NCI-H187 (cell line): ENCODE measurements at places on chromosomes 1 and 21.

GRCh38 chr1:208078752-208079151, 165.4 kb downstream of the PLXNA2 start:
- no peak for DNase-seq

GRCh38 chr21:41321908-41322495, 5.4 kb downstream of the FAM3B start:
- no peak for DNase-seq

- no peak for DNase-seq
Measured at GRCh38 chr1:246035060-246035541, 472.0 kb downstream of the SMYD3 start.

DNA sequence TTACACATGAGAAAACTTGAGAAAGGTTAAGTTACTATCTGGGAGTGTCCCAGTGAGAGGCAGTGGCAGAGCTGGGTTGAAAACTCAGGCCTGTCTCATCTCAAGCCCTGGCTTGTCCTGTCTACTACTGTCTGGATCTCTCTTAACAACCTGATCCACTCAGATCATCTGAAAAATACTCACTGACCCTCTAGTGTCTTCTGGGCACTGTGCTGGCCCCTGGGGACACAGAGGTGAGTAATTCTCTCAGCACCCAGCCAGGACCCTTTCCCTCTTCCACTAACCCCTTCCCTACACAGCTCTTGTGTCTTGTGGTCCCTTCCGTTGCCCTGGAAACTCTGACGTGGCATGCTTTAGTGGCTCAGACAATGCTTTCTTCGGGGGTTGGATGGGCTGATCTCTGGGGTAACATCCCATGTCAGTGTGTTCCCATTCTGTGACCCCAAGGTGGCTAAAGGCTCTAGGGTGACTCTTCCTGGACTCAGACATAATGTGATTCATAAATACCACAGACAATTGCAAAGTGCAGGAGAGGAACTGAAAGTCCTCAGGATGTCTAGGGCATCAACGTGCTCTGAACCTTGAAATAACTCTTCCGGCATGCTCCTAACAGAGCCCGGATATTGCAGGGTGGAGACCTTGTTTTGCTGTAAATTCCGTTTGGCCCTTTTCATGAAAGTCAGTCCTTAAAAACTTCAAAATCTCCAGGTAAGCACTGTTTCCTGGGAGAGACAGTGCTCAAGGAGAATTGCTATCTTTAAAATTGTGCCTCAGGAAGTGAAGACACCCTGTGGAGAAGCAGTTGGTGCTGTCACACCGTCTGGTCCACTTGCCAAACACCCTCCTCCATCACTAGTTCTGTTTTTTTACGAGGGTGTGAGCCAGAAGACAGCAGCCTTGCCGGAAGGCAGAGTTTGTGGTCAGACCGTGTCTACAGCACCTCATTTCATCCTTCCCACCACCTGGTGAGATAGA, 4.0 kb downstream of the SHISAL2A start:
- no peak for DNase-seq

- DNase-seq, result no peak
Measured at GRCh38 chr21:34546542-34546941, 34.5 kb upstream of the KCNE1 start.

DNA sequence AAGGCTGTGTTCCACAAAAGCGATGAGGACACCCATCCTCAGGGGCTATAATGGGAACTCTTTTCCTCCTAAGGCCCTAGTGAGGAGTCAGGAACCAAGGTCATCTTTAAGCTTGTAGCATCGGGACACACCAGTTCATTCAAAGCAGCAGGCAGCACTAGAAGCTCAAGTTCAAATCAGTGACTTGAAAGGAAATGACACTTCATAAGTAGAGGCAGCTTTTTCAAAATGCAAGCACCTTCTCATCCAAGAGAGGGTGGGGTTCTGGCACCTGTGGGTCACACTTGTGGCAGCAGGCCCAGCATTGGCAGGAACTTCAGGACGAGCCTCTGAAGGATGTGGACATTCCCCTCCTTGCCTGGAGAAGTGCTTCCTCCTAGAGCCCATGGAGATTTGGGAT, 496.3 kb downstream of the KIF26B start:
- no peak for DNase-seq

DNA sequence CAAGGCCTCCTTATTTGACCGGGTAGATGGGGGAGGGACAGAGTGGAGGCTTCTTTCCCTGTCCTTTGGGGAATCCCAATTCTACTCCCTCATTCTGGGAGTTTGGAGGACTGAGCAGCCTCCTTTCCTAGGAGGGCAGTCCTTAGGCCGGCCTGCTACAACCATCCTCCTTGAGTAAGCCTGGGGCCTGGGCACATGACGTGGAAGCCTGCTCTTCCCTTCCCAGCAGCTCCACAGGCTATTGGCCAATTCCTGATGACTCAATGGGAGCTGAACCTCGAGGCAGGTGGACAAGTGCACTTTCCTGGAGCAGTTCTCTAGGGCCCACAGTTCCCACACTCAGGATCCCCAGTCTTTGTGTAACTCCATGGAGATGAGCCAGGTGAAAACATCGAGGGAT, 3.1 kb downstream of the KCNA10 start:
- DNase-seq, result no peak
